T-cell (primary cell): ENCODE measurements at places on chromosomes 5 and 9.

GRCh38 chr5:437281-437771 lies 5.7 kb upstream of the EXOC3 start:
- peaks cover 5% of the 10 kb centered on the region for H3K4me1 ChIP-seq
- no peak overlapping the region for H3K4me3 ChIP-seq
- no peak overlapping the region for H3K27ac ChIP-seq
- no peak for DNase-seq

GRCh38 chr9:114259798-114260523 lies 62.9 kb upstream of the ORM1 start:
- no peaks in the 10 kb centered on the region for H3K27me3 ChIP-seq
- no peak for DNase-seq
- H3K27ac ChIP-seq, result no peak overlapping the region
- no peak overlapping the region for H3K4me3 ChIP-seq

DNA sequence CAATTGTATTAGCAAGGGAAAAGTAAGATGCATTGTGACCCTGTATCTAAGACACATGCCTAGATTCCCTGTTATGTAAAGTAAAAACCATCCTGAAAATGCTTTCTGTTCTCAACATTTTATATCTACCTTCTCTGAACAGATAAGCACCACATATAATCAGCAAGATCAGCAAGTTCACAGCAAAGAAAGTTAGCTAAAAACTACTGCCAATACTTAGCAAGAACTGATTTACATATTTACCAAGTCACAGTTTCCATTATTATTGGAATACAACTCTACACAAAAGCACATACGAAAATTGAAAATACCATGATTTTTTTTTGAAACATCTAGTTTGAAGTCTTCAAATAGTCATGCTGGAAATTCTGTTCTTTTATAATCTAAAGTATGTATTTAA lies 1118.1 kb downstream of the TAF11L14 start:
- H3K27ac ChIP-seq, result no peak overlapping the region
- no peaks in the 10 kb centered on the region for H3K4me1 ChIP-seq
- H3K36me3 ChIP-seq, result no peaks in the 10 kb centered on the region
- DNase-seq, result no peak
- H3K4me3 ChIP-seq, result no peak overlapping the region
- H3K27me3 ChIP-seq, result no peaks in the 10 kb centered on the region

- H3K36me3 ChIP-seq, result no peaks in the 10 kb centered on the region
- H3K27me3 ChIP-seq, result no peaks in the 10 kb centered on the region
- DNase-seq, result no peak
Measured at GRCh38 chr5:87190687-87191086, 77.0 kb upstream of the RASA1 start.

- H3K4me1 ChIP-seq, result no peaks in the 10 kb centered on the region
- no peak overlapping the region for H3K4me3 ChIP-seq
- no peak for DNase-seq
- H3K27ac ChIP-seq, result no peak overlapping the region
Measured at GRCh38 chr5:851076-851475, 290 bp upstream of the ZDHHC11 start.

DNA sequence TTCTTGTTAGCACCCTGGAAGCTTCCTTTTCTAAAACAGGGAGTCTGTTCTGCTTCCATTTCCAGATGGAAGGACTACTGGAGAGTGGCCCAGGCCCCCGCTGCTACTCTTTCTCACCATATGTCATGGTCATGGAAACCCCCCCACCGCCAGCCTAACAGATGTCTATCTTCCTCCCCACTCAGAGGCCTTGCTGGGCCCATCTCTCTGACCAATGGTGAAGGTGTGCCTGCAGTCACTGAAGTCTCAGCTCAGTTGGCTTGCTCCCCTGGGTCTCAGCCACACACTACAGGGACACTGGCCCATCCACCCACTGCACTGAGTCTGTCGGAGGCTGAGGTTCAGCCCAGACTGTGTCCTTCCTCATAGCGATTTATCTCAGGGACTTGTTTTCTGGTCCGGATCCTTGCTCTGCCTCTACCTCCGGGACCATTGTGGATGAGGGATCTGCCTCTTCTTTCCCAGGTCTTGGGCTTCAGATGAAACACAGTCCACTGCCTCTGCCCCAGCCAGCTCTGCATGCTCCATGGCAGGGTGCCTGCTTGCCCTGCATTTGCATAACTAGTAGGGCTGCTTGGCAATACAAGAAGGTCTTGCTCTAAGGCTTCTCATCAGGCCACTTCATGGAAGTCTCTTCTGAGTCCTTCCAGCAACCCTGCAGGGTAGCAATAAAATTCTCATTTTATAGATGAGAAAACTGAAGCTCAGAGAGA lies 30.8 kb downstream of the GALNT12 start:
- DNase-seq, result no peak
- peaks cover 2% of the 10 kb centered on the region for H3K36me3 ChIP-seq
- no peak overlapping the region for H3K27ac ChIP-seq
- H3K4me3 ChIP-seq, result no peak overlapping the region

DNA sequence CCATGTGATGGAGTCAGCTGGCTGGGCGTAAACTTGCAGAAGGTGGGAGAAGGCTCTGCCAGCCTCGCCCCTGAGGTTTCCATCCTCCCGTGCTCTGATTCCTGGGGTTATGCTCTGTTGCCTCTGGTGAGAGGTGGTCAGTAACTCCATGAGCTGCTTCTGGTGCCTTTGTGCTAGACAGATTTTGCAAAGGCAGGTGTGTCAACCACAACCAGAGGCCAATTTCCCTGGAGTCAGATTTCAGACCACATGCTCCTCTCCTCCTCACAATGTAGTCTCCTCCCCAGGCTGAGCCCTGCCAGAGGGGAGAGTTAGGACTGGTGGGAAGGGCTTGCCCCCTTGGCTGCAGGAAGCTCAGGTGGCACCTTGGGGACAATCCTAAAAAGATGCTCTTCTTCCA lies 38.8 kb upstream of the TENT4A start:
- H3K4me3 ChIP-seq, result no peak overlapping the region
- H3K4me1 ChIP-seq, result no peaks in the 10 kb centered on the region
- no peaks in the 10 kb centered on the region for H3K27me3 ChIP-seq

DNA sequence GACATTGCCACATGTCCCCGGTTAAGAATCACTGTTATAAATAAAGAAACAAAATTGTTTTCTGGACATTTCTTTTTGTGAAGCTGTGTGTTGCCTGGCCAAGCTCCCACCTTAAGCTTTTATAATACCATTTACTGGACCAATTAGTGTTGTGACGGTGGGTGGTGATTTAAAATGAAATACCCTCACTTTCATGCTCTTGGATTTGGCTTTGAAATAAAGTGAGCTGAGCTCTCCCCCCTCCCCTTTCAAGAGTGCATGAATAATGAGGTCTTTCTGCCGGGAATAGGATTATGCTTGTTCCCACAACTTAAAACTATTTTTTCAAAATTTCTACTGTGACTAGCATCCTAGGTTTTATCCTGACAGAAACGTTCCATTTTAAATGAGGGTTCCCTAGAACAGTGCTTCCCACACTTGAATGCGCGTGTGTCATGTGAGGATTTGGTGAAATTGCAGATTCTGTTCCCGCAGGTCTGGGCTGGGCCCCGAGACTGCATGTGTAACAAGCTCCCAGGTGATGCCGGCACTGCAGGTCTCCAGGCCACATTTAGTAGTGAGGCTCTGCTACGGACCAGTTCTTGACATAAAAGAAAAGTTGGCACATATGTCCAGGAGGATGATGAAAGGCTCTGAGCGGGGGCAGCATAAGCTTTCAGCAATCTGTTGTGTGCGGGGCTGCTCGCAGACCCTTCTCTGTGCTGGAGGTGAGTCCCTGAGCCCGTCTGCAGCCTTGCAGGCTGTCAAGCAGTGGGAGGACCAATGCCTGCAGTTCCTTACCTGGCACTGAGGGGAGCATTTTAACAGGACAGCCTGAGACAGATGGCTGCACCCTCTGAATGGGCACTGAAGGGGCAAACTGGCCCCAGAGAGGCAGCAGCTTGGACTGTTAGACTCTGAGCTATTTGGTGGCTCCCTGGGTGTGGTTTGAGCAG lies 24.4 kb downstream of the IQGAP2 start:
- no peak for DNase-seq
- H3K36me3 ChIP-seq, result peaks cover 6% of the 10 kb centered on the region
- no peaks in the 10 kb centered on the region for H3K27me3 ChIP-seq
- H3K27ac ChIP-seq, result no peak overlapping the region
- H3K4me3 ChIP-seq, result no peak overlapping the region

GRCh38 chr5:142568283-142568995 lies 117.5 kb downstream of the FGF1 start:
- H3K36me3 ChIP-seq, result no peaks in the 10 kb centered on the region
- H3K27me3 ChIP-seq, result no peaks in the 10 kb centered on the region
- no peak overlapping the region for H3K4me3 ChIP-seq
- no peak for DNase-seq
- no peak overlapping the region for H3K27ac ChIP-seq

- no peaks in the 10 kb centered on the region for H3K4me1 ChIP-seq
- H3K36me3 ChIP-seq, result no peaks in the 10 kb centered on the region
- H3K4me3 ChIP-seq, result no peak overlapping the region
- no peaks in the 10 kb centered on the region for H3K27me3 ChIP-seq
Measured at GRCh38 chr5:42547141-42547540, 123.9 kb downstream of the GHR start.

DNA sequence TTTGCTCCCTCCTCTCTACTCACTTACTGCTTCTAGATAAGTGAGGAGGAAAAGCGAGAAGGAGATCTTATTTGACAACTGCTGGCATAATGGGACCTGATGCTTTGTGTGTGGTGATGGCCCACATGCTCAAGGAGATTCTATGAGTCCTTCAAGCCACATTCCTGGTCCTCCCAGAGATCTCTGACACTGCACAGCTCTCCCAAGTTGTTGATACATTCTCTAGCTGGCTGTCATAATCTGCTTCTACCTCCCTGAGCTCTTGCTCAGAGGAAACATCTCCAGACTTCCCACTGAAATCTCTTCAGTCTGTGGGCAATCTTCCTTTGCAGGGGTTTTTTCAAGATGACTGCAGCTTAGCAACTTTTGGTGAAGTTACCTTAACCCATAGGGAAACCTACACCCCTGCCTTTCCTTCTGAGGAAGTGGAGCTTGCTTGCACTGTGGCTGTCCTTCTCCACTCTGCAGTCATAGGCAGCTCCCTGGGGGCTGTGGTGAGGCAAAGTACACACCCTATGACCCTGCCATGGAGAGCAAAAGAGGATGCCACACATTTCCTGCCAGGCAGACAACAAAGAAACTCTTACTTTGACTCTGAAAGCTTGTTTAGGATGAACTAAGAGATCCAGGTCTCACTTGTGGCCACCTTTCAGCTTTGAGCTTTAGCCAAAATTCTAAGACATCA lies 163.8 kb downstream of the TMEM38B start:
- no peaks in the 10 kb centered on the region for H3K36me3 ChIP-seq
- H3K4me3 ChIP-seq, result no peak overlapping the region
- no peak for DNase-seq
- H3K27me3 ChIP-seq, result no peaks in the 10 kb centered on the region

GRCh38 chr9:93786204-93786603 lies 169.0 kb downstream of the BARX1 start:
- no peaks in the 10 kb centered on the region for H3K4me1 ChIP-seq
- peaks cover 15% of the 10 kb centered on the region for H3K27me3 ChIP-seq
- no peaks in the 10 kb centered on the region for H3K36me3 ChIP-seq

DNA sequence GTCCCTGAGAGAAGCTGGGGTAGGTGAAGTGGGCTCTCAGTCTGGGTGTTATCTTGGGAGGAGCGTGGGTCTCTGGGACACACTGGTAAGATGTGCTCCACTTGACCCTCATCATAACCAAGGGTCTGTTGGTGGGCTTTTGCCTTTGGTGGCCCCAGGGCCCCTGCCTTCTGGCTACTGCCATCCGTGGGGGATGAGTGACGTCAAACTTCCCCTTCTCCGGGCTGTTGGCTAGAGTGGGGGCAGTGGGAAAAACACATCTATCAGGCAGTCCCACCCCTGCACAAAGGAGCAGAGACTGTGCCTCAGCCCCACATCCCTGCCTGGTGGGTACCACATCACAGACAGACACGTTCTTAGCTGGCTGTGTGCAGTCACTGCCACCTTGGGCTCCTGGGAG lies 35.1 kb downstream of the GADD45G start:
- no peak overlapping the region for H3K27ac ChIP-seq
- H3K4me3 ChIP-seq, result no peak overlapping the region
- H3K27me3 ChIP-seq, result no peaks in the 10 kb centered on the region
- no peaks in the 10 kb centered on the region for H3K4me1 ChIP-seq
- no peaks in the 10 kb centered on the region for H3K36me3 ChIP-seq
- DNase-seq, result no peak

- DNase-seq, result no peak
- no peak overlapping the region for H3K4me3 ChIP-seq
- H3K4me1 ChIP-seq, result no peaks in the 10 kb centered on the region
- H3K27ac ChIP-seq, result no peak overlapping the region
- no peaks in the 10 kb centered on the region for H3K36me3 ChIP-seq
- H3K27me3 ChIP-seq, result no peaks in the 10 kb centered on the region
Measured at GRCh38 chr5:38595132-38595745, 38.8 kb upstream of the LIFR start.

- no peaks in the 10 kb centered on the region for H3K36me3 ChIP-seq
- no peaks in the 10 kb centered on the region for H3K4me1 ChIP-seq
- H3K4me3 ChIP-seq, result no peak overlapping the region
- no peaks in the 10 kb centered on the region for H3K27me3 ChIP-seq
- DNase-seq, result no peak
Measured at GRCh38 chr5:93188876-93189485, 392.0 kb downstream of the NR2F1-AS1 start.

DNA sequence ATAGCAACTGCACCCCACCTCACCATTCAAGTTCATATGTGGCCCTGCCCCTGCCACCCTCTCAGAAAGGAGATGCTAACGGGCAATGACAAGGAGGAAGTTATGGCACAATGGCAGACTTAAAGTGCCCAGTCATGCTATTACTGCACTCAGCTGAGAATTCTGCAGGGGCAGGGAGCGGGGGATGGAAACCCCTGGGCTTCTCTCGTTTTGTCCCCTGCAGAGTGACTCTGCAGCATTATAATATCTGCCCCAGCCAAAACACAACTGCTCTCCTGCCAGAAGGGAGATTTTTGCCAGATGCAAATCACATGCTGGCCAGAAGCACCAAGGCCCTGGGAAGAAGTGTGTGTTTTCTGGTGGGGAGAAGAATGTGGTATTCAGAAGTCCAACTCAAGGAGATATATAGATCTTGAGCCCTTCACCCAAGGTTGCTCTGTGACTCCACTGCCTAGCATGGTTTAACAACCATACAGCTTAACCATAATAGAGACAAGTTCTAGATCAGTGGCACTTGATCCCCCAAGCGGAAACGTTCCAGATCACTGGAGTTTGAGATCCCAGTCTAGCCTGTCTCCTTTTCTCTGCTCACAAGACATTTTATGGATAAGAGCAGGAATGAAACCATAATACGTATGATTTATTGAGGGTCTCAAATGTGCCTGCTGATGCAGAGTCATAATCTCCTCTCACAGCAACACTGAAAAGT lies 207.0 kb upstream of the MAP3K1 start:
- H3K4me1 ChIP-seq, result peaks cover 27% of the 10 kb centered on the region
- H3K27ac ChIP-seq, result no peak overlapping the region
- DNase-seq, result no peak
- H3K4me3 ChIP-seq, result no peak overlapping the region
- no peaks in the 10 kb centered on the region for H3K36me3 ChIP-seq
- no peaks in the 10 kb centered on the region for H3K27me3 ChIP-seq

DNA sequence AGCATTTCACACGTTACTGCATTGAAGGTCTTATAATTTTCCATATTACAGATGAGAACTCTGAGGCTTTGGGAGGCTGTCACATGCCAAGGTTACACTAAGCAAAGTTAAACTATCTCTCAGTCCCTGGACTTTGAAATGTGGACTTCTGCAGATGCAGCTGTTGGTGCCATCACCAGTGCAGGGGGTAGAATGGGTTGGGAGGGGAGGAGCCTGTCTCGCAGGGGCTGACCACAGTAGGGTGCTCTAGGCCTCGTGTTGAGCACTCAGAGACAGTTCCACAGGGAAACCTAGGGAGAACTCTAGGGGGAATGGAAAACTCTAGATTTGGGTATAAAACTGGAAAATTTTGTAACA lies 220.9 kb downstream of the MAPKAP1 start:
- no peak overlapping the region for H3K4me3 ChIP-seq
- no peak overlapping the region for H3K27ac ChIP-seq
- H3K27me3 ChIP-seq, result no peaks in the 10 kb centered on the region
- H3K4me1 ChIP-seq, result no peaks in the 10 kb centered on the region
- H3K36me3 ChIP-seq, result peaks cover 16% of the 10 kb centered on the region
